ENCODE measurements at places on chromosomes 12 and 14. TPM values are rescaled to one million over a fixed set of nuclear protein-coding genes. Genes with fewer than 3 reads are reported as not detected.

DNA sequence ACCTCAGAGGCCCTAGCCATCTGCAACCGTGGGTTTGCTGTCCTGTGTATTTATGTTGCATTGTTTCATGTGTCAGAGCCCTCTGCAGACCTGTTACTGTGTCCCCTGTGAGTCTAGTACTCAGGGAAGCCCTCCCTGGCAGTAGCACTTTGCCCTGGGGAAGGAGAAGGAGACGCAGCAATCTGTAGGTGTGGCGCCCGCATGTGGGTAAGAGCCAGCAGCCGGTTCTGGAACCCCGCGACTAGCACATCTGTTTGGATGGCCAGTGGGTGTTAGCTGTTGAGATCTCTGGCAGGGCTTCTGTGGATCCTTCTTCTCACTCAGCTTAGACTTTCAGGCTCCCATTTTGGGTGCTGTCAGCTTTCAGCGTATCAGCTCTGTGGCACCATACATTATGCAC lies 57.0 kb downstream of the TECPR2 start:
- DNase-seq, result no peak

- DNase-seq, result no peak
Measured at GRCh38 chr12:27511031-27511722, 12.8 kb upstream of the PPFIBP1 start.

- DNase-seq, result no peak
Measured at GRCh38 chr14:65278589-65278988, 133.9 kb upstream of the FUT8 start.

DNA sequence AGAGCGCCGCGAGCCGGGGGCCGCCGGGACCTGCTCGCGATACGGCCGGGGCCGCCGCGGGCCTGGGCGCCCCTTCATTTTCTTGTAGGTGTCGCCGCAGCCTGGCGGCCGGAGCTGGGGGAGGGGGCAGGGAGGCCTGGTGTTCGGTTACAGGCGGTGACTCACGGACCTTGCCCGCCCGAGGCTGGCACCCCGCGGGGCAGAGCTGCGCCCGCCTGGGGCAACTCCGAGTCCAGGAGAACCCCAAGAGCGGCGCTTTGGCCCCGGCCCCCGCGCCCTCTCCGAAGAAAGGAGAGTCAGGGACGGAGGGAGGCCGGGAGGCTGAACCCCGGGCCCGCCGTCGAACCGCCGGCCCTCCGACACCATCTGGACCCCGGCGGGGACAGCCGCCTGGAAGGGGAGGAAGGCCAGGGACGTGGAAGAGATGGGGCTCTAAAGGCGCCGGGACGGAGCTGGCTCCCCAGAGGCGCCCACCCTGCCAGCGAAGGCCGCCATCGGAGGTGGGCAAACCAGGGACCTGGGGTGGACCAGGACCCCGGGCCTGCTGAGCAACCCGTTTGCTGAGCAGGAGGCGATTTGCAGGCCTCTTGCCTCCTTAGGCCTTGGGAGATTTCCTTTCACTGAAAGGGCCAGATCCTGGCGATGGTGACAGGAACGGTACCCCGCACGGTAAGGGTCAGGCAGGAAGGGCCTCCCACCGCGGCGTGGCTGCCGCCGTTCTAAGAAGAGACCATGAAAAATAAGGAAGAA lies 843 bp upstream of the NUAK1 start:
- DNase-seq, result peak; percentile 52

GRCh38 chr14:62144863-62145262 lies 382.6 kb downstream of the SNAPC1 start:
- DNase-seq, result no peak

DNA sequence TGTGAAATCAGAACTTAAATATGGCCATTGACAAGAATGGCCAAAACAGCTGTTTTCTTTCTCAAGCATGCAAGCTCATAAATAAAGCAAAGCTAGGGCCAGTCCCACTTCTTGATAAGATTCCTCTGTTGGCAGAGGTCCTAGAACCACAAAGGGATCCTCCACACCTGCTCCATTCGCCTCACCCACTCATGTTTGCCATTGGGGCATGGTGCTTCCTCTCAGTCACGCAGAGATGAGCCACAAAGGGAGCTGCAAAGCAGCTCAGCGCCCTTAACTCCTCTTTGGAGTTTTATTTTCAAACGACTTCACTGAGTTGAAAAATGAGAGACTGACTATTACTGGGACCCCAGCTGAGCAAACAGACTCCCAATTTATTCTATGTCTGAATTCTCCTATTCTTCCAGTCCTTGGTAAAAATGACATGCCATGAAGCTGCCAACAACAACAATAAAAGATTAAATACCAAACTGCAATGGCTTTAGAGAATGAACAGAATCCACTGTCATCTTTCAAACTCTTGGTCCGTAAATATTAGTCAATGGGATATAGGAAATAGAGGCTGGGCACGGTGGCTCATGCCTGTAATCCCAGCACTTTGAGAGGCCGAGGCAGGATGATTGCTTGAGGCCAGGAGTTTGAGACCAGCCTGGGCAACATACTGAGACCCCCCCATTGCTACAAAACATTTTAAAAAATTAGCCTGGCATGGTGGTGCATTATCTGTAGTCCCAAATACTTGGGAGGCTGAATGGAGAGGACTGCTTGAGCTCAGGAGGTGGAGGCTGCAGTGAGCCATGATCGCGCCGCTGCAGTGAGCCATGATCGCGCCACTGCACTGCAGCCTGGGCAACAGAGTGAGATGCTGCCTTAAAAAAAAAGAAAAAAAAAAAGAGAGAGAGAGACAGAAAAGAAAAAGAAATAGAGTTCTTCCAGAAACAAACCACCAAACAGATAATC lies 16.4 kb downstream of the MANSC1 start:
- no peak for DNase-seq

The MANSC1 gene
- 4.4 TPM for total RNA-seq

The NTN4 gene
- total RNA-seq, result 9.5 TPM

The CAPZA3 gene
- not detected for total RNA-seq

Measured in HepG2 (cell line).